ENCODE measurements at places on chromosomes 6 and 20. TPM values are rescaled to one million over a fixed set of nuclear protein-coding genes. Genes with fewer than 3 reads are reported as not detected.

Gene SMOC2
- 0.42 TPM for total RNA-seq

Gene MYCT1
- total RNA-seq, result not detected

Gene MCM3
- 191 TPM for total RNA-seq

Gene OR2J3
- not detected for total RNA-seq

Gene COL20A1
- 0.34 TPM for total RNA-seq

Gene HRH3
- total RNA-seq, result not detected

Gene TCF21
- 0.20 TPM for total RNA-seq

Gene KCNK5
- 9.5 TPM for total RNA-seq

Gene POU5F1
- total RNA-seq, result 1.9 TPM

Gene PNLDC1
- 0.37 TPM for total RNA-seq

Gene AGPAT4
- 15.5 TPM for total RNA-seq

Gene RBPJL
- not detected for total RNA-seq

Gene C20orf144
- total RNA-seq, result 0.37 TPM

Gene BNIP5
- not detected for total RNA-seq

Gene TOX2
- 39.6 TPM for total RNA-seq

Gene MMP24OS
- total RNA-seq, result 59.6 TPM

Gene PTPRT
- not detected for total RNA-seq

Gene SULF2
- total RNA-seq, result 13.0 TPM

Gene FOXF2
- total RNA-seq, result not detected

Gene PABPC1L
- 127 TPM for total RNA-seq

Gene OPN5
- not detected for total RNA-seq

Gene CST8
- total RNA-seq, result not detected

Gene CALHM4
- total RNA-seq, result not detected

Gene FAM83D
- total RNA-seq, result 51.1 TPM

Gene IRF4
- total RNA-seq, result 1.2 TPM

Gene ARMC12
- total RNA-seq, result 0.79 TPM

Gene GINS1
- 30.4 TPM for total RNA-seq

Gene PXDC1
- total RNA-seq, result 6.3 TPM

Gene COL12A1
- total RNA-seq, result 23.5 TPM

Gene WFDC12
- total RNA-seq, result not detected

Gene GPSM3
- total RNA-seq, result 1.2 TPM

Gene SASH1
- 11.7 TPM for total RNA-seq

Gene COX4I2
- not detected for total RNA-seq

Gene LAMA4
- total RNA-seq, result 2.2 TPM

Gene CEP57L1
- 20.7 TPM for total RNA-seq

Gene COL9A3
- total RNA-seq, result 29.7 TPM

Gene GPR63
- total RNA-seq, result 3.5 TPM

Gene ASIP
- not detected for total RNA-seq

Gene LAMP5
- total RNA-seq, result not detected

Data from HCT116 (cell line).